COLO829 (cell line): ENCODE measurements at places on chromosomes 12 and 14.
A peak's percentile ranks its signal among the peaks of the same experiment; 100 is the strongest.

- no peak for DNase-seq
These were observed 78.7 kb downstream of the SPTB start for GRCh38 chr14:64801046-64801445.

GRCh38 chr14:99325016-99325415 is 53.0 kb upstream of the BCL11B start:
- no peak for DNase-seq

DNA sequence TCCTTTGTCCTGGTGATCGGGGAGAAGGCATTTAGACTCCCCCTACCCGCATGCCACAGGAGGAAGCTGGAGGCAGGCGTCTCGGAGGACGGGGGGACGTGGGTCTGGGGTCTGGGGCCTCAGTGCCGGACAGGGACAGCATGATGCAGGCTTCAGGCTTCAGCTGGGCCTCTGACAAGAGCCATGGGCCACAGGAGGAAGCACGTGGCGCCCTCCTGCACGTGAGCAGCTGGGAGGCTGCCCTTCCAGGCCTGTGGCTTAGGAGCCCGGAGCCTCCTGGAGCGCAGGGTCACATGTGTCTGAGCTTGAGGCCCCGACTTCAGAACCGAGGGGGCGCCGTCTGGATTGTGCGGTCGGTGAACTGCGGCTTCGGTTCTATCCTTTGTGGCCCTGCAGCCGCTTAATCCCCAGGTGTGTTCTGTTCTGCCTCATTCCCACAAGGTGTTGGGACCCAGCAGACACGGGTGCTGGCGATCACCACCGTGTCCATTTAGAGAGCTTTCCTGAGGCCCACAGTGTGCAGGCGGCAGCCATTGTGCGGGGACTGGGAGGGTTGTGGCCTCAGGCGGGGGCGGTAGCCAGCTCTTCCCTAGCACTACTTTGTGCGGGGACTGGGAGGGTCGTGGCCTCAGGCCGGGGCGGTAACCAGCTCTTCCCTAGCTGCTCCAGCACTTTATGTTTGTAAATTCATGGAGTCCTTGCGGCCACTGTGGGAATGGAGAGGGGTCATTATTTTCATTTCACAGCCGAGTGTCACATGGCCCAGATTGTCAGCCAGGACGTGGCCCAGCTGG is 150.2 kb downstream of the ADGRD1 start:
- DNase-seq: no peak

- DNase-seq: no peak
These were observed 25.1 kb upstream of the ATF7IP start for GRCh38 chr12:14340371-14340770.

GRCh38 chr14:54362759-54363437 is 33.9 kb upstream of the CDKN3 start:
- DNase-seq: no peak

DNA sequence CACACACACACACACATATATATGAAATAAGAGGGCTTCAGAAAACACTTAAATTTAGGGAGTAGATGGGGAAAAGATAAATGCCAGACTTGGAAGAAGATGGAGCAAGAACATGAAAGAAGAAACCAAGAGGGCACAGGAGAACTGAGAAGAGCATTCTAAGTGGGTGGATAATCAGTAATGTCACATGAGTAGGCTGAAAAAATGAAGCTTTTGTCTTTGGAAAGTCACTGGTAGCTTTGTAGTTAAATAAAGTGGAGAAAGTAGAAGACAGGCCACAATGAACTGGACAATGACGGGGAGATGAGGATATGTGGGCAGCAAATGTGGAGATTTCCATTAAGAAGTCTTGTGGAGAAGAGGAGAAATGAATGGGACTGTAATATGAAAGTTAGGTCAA is 2.2 kb upstream of the ZC2HC1C start:
- DNase-seq: peak; percentile 50

- peak; percentile 54 for DNase-seq
These were observed 73.7 kb upstream of the CISTR start for GRCh38 chr12:53825246-53826081.
